ENCODE measurements at places on chromosomes 1 and 21.
A peak's percentile ranks its signal among the peaks of the same experiment; 100 is the strongest.

- no peak for DNase-seq
These were observed 1.9 kb upstream of the HIVEP3 start for GRCh38 chr1:41920658-41921057.

- DNase-seq = no peak
These were observed 95.4 kb upstream of the NGF start for GRCh38 chr1:115433483-115433882.

DNA sequence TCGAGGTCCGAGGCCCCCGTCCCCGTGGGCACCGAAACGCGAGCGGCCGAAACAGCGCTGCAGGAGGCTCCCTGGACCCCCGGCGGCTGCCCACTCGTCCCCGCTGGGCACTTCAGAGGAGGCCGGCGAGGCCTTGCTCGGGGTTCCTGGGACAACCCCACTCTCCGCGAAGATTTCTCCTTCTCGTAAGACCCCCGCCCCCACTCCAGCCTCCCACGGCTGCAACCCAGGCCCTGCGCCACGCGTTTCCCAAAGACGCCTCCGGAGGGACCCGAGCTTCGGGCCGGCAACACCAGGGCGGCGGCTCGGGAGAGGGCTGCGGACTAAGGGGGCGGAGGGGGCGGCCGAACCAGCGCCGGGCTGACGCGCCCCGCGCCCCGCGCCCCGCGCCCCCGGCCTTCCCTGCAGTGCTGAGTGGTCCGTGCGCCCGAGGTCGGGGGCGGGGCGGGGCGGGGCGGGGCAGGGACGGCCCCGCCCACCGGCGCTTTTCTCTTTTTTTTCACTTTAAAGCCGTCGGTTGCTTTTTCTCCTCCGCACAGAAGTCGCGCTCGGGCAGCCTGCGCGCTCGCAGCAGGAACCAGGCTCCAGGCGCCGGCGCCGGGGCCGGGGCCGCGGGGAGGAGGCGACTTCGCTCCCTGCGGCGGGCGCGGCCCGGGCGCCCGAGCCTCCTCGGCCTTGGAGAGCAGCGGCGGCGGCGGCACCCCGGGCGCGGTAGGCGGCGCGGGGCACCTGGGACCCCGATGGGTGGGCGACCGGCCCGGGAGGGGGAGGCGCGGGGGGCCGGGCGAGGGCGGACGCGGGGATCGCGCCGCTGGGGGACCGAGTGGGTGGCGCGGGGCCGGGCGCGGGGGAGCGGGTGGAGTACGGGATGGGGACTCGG is at the start of gene SPSB1:
Gene SPSB1 (plus strand): TSS at position 534 of the 880 bp plus-strand sequence. CDS start 62,998 bp downstream, outside the sequence.
- peak; percentile 54 for DNase-seq

DNA sequence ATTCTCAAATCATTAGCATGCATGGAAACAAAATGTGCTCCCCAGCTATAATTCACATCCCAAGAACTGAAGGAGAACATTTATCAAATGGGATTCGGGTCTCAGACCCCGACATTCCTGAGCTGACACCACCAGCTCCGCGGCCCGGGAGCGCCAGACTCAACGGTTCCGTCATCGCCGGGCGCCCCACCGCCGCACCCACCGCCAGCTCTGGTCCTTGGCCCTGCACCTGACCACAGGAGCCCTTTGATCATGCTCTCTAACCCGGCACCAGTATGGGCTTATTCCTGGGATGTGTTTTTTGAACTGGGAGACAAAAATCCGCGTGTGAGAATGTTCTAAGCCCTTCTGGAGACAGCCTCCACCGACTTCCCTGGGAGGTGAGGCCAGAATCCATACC is 43.6 kb downstream of the HLCS start:
- no peak for DNase-seq

- no peak for DNase-seq
These were observed 47.9 kb upstream of the NBL1 start for GRCh38 chr1:19596065-19596713.

- no peak for DNase-seq
These were observed 7.5 kb downstream of the KIF1B start for GRCh38 chr1:10217748-10218441.
